ENCODE measurements at places on chromosomes 11 and 22.
A peak's percentile ranks its signal among the peaks of the same experiment; 100 is the strongest.

DNA sequence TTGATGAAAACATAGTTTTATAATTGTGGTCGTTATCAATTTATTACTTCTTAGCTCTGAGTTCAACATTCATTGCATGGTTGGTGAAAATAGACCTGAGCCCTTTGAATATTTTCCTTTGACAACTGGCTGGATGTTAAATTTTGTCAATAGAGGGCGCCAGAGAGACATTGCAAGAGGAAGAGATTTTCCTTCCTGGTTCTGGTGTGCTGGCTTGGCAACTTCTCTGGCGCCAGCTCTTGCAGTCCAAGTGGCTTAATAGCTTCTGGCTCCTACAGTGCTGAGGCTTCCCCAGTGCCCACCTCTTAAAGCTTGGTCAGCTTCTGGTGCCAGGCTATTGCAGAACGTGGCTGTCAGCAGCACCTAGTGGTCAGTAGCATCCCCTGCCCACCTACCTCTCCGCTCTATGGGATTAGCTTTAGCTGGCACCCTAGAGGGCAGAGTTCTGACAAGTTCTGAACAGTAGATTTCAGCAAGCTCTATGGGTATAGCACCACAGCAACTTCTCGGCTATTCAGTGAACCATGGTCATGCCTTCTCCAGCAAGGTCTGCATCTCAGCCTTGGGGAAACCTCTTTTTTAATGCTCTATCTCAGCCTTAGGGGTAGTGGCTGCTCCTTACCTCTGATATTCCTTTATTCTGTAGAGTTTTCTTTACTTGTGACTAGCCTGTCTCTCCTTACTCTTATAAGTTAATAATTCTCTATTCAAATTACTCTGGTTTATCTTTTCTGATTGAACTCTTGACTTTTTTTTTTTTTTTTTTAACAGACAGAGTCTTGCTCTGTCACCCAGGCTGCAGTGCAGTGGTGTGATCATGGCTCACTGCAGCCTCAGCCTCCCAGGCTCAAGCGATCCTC, 59.4 kb downstream of the ACER3 start:
- H3K27ac ChIP-seq: no peak overlapping the region
- no peaks in the 10 kb centered on the region for H3K36me3 ChIP-seq
- no peak overlapping the region for H3K4me3 ChIP-seq
- peak; percentile 50 for DNase-seq

DNA sequence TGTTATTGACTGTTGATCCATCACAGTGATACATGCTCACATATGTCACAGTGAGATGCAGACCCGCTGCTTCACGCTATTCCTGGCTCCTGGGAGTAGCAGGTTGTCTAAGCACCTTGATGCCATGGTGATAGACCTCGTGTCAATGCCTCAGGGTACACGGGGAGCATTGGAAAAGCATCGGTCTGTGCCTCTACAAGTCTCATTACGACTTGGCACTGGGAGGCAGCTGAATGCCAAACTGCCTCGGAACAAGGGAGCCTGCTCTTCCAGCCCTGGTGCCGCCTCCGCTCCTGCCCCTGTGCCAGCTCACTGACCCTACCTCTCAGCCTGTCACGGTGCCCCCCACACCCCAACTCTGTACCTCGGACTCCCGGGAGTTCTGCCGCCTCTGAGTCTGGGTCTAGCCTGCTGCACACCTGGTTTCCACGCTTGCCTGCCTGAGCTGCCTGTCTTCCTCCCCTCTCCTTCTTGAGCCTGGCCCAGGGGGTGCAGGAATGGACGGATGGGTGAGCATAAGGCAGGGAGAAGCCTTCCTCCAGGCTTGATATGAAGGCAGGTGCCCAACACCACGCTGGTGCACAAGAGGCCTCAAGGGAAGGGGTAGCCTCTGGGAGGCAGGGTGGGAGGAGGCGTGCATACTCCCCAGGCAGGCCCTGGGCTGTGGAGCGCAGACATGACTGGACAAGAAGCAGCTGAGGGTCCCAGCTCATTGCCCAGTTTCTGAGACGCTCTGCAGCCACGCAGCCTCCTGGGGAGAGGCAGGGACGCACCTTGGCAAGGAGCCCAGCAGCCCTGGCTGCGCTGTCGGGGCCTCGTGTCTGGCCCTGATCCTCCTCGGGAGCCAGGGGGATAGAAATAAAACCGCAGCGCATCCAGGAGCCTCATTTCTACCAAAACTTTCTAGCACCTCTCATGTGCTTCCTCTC, 1.8 kb upstream of the NFAM1 start:
- DNase-seq: no peak
- no peaks in the 10 kb centered on the region for H3K36me3 ChIP-seq
- no peak overlapping the region for H3K27ac ChIP-seq
- no peaks in the 10 kb centered on the region for H3K27me3 ChIP-seq

DNA sequence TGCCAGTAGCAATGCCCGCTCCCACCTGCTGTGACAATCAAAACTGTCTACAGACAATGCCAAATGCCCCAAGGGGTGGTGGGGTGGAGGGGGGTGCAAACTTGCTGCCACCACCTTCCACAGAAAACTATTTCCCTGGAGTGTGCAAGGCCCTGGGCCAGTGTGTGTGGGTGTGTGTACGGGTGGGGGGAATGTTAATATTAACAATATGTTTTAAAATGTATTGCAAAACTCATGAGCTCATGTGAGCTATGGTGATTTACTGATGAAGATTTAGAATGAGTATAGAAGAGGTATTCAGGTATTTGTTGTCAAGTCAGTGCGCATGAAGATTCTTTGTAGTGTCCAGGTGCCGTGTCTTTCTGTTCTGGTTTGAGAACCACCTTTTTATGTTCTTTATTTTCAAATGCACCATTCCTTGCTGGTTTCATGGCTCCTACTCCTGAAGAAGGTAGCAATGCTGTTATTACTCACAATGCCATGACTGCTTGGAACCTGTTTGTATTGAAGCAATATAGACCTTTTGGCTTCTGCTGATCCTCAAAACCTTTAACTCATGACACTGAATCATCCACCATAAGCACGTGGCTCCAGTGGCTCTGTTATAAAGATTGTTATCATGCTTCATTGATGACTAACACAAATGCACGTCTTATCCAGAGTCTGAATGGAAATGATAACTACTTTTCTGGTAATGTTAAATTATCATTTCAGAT, 29.9 kb upstream of the AQP11 start:
- no peak overlapping the region for H3K27ac ChIP-seq
- no peaks in the 10 kb centered on the region for H3K27me3 ChIP-seq
- 0 out of 2 replicates have a peak, but pooled peaks cover 2% of the 10 kb centered on the region for H3K4me1 ChIP-seq
- no peak overlapping the region for H3K4me3 ChIP-seq
- DNase-seq: no peak
- H3K36me3 ChIP-seq: no peaks in the 10 kb centered on the region

DNA sequence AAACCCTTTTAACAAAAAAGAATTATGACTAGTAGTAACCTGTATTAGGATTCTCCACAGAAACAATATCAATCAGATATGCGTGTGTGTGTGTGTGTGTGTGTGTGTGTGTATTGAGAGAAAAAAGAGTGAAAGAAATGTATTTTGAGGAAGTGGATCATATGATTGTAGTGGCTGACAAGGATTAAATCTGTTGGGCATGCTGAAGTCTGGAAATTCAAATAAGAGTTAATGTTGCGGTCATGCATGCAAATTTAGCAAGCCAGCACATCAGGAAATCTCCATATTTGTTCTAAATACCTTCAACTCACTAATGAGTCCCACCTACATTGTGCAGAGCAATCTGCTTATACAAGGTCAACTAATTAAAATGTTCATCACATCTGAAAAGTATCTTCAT, 46.8 kb upstream of the IGLL5 start:
- DNase-seq: no peak
- H3K27ac ChIP-seq: no peak overlapping the region
- H3K4me1 ChIP-seq: no peaks in the 10 kb centered on the region
- H3K27me3 ChIP-seq: no peaks in the 10 kb centered on the region

DNA sequence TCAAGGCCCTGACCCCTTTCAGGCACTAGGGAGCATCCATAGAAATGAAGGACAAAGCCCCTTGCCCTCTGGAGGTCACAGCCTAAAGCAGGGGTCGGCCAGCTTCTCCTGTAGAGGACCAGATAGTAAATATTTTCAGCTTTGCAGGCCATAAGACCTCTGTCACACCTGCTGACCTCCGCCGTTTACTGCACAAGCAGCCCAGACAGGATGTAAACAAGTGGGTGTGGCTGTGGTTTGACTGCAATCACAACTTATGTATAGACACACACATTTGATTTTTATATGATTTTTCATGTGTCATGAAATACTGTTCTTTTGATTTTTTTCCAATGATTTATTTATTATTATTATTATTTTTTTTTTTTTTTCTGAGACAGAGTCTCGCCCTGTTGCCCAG, 34.3 kb downstream of the KIAA1671 start:
- H3K4me3 ChIP-seq: no peak overlapping the region
- H3K36me3 ChIP-seq: no peaks in the 10 kb centered on the region
- no peaks in the 10 kb centered on the region for H3K27me3 ChIP-seq
- no peak for DNase-seq
- no peak overlapping the region for H3K27ac ChIP-seq

DNA sequence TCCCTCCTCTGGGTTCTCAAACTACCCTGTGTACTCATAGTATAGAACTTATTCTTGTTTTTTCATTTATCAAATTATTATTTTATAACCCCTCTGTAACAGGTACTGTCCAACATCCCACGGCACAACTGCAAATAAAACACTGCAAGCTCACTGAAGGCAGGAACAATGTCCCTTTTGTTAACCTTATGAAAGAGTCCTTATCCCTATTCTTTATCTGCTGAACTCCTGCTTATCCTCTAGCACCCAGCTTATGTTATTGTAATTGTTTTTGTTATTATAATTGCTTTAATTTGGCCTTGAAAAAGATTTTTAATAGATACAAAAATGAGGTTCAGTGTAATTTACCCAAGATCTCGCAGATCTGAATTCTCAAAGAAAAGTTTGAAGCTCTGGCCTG, 130.4 kb downstream of the MSANTD4 start:
- no peak overlapping the region for H3K27ac ChIP-seq
- H3K27me3 ChIP-seq: no peaks in the 10 kb centered on the region
- no peak for DNase-seq
- H3K4me3 ChIP-seq: no peak overlapping the region

GRCh38 chr11:67032830-67033551, 10.1 kb downstream of the SYT12 start:
- H3K4me3 ChIP-seq: no peak overlapping the region
- H3K27ac ChIP-seq: no peak overlapping the region
- no peak for DNase-seq
- peaks cover 4% of the 10 kb centered on the region for H3K4me1 ChIP-seq
- no peaks in the 10 kb centered on the region for H3K36me3 ChIP-seq

DNA sequence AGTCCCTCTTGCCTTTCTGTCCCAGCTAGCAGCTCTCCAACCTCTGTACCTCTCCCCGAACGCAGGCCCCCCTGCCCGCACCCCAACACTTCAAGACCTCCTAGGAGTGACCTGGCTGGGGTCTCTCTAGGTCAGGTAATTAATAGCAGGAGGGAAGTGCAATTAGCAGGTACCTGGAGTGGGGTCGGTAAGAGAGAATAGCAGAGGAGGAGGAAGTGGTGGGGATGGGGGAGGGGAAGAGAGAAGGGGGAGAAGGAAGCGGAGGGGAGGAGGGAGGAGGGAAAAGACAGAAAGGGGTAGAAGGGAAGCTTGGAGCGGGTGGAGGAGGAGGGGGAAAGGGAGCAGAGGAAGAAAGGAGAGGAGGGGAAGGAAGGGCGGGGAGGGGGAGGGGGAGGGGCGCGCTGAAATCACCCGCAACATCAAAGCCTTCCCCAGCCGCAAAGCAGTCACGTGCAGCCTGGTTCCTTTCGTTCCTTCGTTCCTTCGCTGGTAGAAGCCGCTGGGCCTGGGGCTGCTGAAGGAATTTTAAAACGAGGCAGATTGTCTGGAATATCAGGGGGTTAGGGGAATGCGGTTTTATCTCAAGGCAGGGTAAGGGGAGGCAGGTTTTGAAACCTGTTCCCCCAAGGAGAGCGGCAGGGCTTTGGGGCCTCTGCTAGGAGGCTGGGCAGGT, 29.3 kb upstream of the TCF20 start:
- H3K36me3 ChIP-seq: no peaks in the 10 kb centered on the region
- no peak overlapping the region for H3K27ac ChIP-seq

DNA sequence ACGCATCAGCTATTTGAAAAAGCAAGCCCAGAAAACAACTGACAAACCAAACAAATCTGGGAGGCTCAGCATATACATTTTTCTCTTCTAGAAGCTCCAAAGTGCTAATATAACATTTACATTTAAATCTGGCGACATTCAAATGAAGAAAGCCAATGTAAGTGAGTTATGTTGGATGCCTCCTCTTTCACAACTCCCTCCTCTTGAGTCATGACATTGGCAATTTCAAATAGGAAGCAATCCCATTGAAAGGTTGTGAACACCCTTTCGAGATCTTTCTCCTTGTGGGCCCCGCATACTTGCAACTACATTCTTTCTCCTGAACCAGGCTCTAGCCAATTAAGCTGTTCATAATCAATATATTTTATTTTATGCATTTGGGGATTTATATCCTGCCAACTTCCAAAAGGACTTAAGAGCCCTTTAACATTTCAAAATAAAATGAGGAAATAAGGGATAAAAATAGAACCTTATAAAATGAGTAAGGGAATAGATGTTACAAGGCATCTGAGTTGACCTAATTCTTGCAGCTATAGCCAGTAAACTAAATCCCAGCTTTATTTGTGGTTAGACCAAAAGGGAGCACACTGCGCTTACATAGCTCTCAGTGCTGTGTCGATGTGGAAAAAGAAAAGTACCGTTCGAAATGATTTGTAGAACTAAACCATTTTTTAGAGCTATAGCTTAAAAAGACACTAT, 129.5 kb upstream of the SESN3 start:
- H3K27ac ChIP-seq: no peak overlapping the region
- H3K4me3 ChIP-seq: no peak overlapping the region
- no peak for DNase-seq
- H3K4me1 ChIP-seq: peaks cover 2% of the 10 kb centered on the region
- H3K36me3 ChIP-seq: no peaks in the 10 kb centered on the region
- H3K27me3 ChIP-seq: no peaks in the 10 kb centered on the region

GRCh38 chr11:99069856-99070444, 49.2 kb downstream of the CNTN5 start:
- no peaks in the 10 kb centered on the region for H3K4me1 ChIP-seq
- peak; percentile 11 for DNase-seq
- H3K27me3 ChIP-seq: no peaks in the 10 kb centered on the region
- H3K36me3 ChIP-seq: no peaks in the 10 kb centered on the region

DNA sequence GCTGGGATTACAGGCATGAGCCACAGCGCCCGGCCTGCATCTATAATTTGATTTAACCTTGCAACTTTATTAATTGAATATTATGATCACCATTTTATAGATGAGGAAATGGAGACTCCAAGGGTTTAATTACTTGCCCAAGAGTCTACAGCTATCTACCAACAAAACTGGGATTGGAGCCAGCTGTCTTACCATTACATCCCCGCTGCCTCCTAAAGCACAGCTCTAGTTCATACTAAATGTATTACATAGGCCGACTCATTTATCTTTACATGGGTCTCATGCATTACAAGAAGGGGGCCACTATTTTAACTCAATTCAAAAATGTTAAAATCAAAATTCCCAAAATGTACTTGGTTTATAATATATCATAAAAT, 14.1 kb upstream of the TMA7B start:
- H3K4me1 ChIP-seq: peaks cover 7% of the 10 kb centered on the region
- no peak for DNase-seq
- H3K36me3 ChIP-seq: no peaks in the 10 kb centered on the region
- no peak overlapping the region for H3K27ac ChIP-seq
- H3K27me3 ChIP-seq: no peaks in the 10 kb centered on the region

Data from iPS DF 6.9 (cell line).